Caco-2 (cell line): ENCODE measurements at places on chromosomes 6 and 20.

- no peak for DNase-seq
These were observed 5.3 kb upstream of the FUCA2 start for GRCh38 chr6:143516690-143517446.

- no peak for DNase-seq
These were observed 116.9 kb downstream of the SLX4IP start for GRCh38 chr20:10551732-10552724.

DNA sequence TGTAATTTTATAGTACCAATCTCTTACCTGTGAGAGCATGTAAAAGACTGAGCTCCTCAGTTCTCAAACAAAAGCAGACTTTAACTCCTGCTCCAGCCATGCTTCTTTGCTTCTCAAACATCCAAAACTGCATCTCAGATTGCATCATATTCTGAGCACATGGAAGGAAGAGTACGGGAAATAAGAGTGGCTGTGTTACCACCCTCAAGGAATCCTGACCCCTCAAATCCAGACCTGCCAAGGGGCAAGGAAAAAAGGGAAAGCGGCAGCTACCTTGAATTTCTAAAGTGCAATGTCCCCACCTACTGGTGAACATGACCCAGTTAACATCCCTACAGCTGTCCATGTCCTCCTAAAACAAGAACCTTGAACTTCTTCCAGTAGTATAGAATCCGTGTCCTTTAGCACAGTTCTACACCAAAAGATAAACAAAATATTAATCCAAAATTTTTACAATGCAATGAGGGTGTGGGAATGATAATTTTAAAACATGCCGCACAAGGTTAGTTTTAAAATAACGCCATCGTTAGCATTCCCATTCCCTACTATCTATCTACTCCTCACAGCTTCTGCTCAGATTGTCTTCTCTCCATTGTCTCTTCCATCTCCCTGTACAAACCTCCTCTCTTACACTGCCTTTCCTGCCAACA, 34.1 kb upstream of the HLA-DQB1 start:
- peak; percentile 31 for DNase-seq

GRCh38 chr6:132648828-132649227, 10.2 kb downstream of the TAAR1 start:
- no peak for DNase-seq

DNA sequence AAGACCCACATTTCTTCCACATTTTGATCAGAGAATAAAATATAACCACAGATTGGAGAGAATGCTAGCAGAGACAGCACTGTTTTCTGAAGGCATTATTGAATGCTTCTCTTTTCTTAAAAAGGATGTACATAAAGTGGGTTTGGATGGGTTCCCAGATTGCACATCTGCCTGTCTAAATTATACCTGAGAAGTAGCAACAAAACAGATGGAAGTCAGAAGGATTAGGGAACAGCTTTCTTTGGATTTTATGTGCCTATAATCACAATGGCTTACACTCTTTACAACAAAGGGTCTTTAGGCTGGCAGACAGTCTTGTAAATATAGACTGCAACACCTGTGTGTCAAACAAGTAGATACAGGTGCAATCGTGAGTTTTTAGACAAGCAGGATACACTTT, 622.2 kb upstream of the MANEA start:
- no peak for DNase-seq

- DNase-seq = no peak
These were observed 112.8 kb downstream of the ADGRG6 start for GRCh38 chr6:142414462-142415250.

GRCh38 chr6:68740828-68741500, 105.9 kb downstream of the ADGRB3 start:
- DNase-seq = no peak

DNA sequence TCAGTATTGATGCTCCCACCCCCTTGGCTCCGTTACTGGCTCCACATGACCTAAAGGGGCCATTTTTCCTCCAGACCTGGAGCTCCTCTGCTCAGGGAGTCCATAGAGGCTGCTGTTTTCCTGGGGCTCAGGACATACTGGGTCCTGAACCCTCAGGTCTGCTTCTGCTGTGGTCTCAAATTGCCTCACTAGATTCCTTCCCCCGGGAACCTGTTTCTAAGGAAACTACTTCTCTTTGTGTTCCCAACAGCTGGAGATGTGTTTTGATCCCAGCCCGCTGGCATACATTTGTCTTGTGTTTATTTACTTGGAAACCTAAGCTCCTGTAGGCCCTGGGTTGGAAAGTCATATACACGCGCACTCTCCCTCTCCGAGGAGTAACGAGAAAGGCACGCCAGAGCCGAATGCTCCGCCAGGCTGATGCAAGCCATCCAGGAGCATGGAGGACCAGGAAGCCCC, 222.8 kb downstream of the UST start:
- DNase-seq = no peak

DNA sequence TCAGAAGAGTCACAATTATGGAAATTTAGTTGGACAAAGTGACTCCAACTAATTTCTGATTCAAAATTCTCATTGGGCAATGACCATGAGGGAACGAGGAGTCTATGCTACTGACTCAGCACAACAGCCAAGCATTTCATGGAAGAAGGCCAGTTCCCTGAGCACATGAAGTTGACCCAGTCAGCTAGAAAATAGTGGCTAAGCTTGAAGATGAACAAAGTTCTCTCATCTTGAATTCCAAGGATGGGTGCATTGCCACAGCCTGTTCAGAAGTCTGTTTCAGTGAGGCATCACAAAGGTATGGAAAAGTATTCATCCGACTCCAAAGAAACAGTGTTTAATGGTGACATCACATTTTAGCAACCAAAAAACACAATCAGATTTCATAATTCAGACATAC, 676.9 kb downstream of the HACE1 start:
- DNase-seq = no peak

DNA sequence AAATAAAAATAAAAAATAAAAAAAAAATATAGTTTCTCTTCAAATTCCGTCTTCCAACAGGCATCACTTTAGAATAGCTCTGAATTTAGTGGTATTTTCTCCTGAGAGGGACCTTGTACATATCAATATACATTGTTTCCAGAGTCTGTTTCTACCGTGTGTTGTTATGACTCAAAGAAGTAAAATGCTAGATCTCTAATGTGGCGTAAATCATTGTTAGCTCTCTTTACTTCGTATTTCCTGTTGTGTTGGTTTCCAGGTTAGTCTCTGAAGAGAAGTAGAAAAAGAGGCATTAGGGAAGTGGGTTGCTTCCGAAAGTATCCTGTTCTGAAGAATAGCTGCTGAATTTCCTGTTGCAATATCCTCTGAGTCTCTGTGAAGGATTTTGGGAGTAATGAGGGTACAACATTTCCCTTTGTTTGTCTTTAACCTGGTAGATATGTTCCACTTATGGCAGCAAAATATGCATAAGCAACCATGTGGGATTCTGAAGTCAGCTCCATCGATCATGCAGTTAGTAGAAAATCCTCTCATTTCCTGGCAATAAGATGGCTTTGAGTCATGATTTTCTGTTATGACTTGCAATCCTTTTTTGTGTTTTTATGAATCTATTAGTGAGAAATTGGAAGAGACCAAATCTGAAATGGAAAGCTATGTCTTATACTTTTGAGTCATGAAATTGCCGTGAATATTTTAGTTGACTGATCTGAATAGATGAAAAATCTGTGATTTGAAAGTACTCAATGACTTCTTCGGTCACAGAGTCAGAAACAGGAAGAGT, 42.0 kb upstream of the MCHR2 start:
- DNase-seq = no peak

DNA sequence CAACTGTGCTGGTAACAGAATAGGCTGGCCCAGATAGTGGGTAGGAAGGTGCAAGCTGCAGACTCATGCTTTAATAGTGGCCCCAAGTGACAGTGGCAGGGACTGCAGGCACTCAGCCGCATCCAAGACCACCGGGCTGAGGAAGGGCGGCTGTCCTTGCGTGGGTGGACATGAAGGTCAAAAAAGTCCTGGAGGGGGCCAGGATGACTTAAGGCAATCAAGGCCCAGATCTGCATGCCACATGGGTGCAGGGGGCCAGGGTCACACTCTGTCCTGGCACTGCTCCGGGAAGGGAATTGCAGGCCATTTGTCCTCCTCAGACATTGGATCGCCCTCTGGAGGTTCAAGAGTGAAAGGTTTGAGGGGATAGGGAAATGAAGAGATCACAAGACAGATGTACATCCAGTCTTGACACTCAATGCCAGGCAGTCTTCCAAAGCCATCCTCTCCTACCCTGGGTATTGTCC, 10.4 kb upstream of the VNN2 start:
- DNase-seq = peak; percentile 44

GRCh38 chr6:21461844-21462518, 131.6 kb upstream of the SOX4 start:
- no peak for DNase-seq

- peak; percentile 88 for DNase-seq
These were observed 17.2 kb downstream of the CTNNBL1 start for GRCh38 chr20:37711001-37711400.

- peak; percentile 89 for DNase-seq
These were observed 983 bp upstream of the ADISSP start for GRCh38 chr20:3768342-3769130.

DNA sequence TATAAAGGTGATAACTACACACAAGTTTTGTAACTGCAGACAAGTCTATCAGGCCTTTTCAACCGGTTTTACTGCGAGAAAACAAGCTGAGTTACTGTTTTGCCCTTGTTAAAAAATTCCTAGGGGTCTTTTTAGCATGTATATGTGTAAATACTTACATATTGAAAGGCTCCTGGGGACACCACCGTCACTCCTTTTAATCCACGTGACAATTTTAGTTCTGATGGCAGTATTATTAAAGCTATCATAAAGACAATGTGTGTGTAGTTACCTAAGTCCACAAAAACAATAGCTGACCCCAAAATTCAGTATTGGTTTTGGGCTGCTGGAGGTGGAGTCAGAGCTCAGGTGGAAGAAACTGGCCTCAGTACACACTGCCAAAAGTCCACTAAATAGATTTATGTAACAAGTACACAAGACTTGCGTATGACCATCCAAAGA, 41.3 kb upstream of the HFE start:
- DNase-seq = no peak

DNA sequence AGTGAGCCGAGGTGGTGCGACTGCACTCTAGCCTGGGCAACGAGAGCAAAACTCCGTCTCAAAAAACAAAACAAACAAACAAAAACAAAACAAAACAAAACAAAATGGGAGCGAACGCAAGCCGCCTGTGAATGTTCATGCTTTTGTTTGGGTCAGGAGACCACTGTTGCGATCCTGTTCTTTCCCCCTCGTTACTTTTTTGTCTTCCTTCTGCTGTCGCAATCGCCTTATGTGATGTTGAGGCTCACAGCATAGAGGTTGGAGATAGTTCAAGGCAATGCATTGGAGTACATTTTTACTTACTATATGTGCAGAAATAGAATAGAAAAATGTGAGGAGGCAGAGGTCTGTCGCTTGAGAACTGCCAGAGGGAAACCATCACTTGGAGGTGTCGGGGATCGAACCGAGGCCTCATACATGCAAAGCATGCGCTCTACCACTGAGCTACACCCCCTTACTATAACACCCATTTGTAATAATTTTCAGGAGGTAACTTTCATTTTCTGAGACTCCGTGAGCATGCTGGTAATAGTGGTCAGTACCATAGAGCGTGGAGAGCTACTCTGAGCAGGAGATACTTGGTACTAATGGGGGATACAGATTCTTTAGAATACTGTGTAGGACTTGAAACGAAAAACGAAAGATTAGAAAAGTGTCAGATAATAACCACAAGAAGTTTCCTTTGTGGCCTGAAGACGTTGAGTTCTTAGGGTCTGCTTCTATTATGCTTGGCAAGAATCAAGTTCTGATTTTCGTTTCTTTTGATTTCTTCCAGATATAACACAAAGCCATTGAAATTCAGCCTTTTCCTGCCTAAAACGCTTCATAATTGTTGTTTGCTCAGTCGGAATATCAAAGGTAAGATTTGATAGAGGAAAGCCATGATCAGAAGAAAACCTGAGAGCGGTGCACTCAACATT, 121.1 kb downstream of the TRIM27 start:
- peak; percentile 53 for DNase-seq

DNA sequence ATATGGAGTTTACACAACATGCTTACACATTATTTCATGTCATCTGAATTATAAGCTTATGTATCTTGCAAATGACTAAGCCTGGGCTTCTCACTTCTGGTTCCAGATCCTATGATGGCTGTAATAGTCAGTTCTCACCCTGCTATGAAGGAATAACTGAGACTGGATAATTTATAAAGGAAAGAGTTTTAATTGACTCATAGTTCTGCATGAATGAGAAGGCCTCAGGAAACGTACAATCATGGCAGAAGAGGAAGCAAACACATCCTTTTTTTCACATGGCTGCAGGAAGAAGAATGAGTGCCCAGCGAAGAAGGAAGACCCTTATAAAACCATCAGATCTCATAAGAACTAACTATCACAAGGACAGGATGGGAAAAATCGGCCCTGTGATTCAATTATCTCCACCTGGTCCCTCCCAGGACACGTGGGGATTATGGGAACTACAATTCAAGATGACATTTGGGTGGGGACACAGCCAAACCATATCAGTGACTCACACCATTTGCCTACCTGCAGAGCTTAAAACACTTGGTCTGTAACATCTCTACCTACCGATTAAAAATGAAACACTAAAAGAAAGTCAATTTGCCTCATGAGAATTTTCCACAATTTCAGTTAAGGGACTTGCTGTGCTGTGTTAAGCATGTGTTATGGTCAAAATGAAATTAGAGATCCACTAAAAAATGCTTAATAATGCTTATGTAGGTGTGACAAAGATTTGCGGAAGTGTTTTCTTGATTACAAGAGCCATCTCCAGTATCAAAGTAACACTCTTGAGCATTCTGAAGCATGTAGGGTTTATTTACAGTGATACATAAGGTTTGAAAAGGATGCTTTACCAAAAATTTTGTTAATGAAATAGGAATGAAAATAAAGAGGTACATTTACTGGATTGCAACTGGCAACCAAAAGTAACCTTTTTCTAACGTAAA, 2.2 kb upstream of the RWDD1 start:
- no peak for DNase-seq
